ENCODE measurements at places on chromosomes 5 and 9. TPM values are rescaled to one million over a fixed set of nuclear protein-coding genes. Genes with fewer than 3 reads are reported as not detected.

The FUBP3 gene
- total RNA-seq, result 23.0 TPM

GRCh38 chr9:83639266-83639665, 16.3 kb downstream of the IDNK start:
- DNase-seq, result no peak

GRCh38 chr5:36945687-36946086, 69.1 kb downstream of the NIPBL start:
- no peak for DNase-seq

The SLC22A4 gene
- 1.6 TPM for total RNA-seq

DNA sequence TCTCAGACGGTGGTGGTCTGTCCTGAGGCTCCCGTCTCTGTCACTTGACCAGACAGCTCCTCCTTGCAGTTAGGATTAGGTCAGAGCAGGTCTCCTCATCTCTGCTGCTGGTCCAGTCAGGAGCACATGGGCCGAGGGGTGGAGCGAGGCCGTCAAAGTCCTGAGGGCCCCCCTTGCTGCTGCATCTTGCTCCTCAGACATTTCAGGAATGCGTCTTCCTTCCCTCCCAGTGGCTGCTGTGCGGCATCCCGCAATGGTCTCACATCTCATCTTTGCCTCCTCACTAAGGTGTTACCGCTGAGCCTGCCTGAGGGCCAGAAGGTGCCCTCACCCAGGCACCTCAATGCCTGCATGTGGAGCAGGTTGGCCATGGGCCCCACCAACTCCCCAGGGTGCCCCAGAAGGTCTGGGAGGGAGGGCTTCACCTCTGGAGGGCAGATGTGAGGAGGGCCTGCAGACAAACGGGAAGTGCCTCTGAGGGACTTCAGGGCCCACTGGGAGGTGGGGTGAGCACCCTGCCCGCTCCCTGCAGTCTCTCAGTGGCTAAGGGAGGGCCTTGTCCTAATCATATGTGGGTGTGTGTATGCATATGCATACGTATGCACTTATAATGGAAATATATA, 137.7 kb upstream of the LMX1B start:
- DNase-seq, result no peak

The PCDHGC3 gene
- 17.1 TPM for total RNA-seq
